Epithelial cell of prostate (primary cell): ENCODE measurements at places on chromosomes 16 and 17.
A peak's percentile ranks its signal among the peaks of the same experiment; 100 is the strongest.

- no peak for DNase-seq
These were observed 12.6 kb upstream of the USP43 start for GRCh38 chr17:9632741-9633140.

- no peak for DNase-seq
These were observed 30.9 kb downstream of the LRRC36 start for GRCh38 chr16:67357561-67357960.

GRCh38 chr16:61934601-61935000 is 101.6 kb downstream of the CDH8 start:
- no peak for DNase-seq

- DNase-seq: peak; percentile 78
These were observed 29.1 kb upstream of the ITGA3 start for GRCh38 chr17:50026837-50027171.

GRCh38 chr17:81652906-81653771 is 3.2 kb downstream of the PDE6G start:
- DNase-seq: no peak

- peak; percentile 86 for DNase-seq
These were observed 34.1 kb upstream of the SLC38A10 start for GRCh38 chr17:81328978-81329926.

DNA sequence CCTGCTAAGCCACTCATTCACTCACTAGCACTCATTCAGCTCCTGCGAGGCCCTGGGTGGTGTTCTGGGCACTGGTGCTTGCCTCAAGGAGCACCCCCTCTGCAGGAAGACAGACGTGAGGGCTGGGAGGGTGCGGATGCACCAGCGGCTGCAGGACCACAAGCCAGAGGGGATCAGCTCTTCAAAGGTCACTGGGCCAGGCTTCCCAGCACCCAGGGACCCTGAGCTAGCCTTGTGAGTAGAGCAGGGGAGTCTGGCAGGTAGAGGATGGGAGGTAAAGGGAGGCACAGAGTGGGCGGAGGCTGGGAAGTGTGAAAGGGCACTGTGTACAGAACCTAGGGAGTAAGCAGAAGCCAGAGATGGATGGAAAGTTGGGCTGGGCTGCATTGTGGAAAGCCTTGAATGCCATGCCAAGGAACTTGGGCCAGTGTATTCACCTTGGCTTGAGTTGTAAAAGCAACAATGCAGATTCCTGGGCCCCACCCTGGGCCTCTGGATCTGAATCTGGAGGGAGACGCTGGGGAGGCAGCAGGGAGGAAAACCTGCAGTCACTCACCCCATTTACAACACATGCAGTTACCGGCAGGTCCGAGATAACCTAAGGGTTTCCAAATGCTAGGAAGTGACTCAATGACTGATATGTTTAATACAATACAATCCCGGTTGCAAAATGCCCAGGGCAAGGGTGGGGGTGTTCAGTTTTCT is 1.7 kb downstream of the IL4R start:
- DNase-seq: peak; percentile 75

DNA sequence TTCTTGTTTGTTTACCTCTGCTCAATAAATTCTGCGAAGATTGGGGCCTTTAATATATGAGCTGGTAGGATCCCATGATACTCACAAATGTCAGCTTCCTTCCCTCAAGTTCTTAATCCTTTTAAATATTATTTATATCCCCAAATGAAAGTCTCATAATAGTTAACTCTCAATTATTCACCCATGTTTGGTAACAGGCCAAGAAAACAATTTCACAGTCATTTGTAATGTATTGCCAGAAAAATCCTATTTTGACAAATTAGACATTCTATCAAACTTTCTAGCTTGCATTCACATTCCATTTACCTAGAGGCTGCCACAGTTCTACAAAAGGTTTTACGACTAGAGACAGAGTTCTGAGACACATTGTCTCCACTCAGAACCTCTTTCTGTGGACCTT is 441.2 kb downstream of the UTP18 start:
- DNase-seq: no peak

- DNase-seq: no peak
These were observed 2.4 kb downstream of the GJD3 start for GRCh38 chr17:40361925-40362695.

DNA sequence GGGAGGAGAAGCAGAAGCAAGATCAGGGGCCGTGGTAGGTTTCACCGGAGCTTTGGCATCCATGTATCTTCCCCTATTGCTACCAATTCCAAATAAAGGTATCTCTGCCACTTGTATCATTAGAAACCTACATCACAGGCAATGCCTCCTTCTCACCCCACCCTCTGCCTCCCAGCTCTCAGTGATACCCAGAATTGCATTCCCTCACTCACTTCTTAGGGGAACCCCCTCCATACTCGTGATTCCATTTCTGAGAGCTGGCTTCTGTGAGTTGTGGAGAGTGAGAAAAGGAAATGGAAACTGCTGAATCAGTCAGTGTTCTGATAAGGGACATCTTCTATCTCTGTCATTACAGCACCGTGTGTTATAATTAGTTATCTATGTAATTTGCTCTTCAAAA is 2.3 kb upstream of the CCL3 start:
- no peak for DNase-seq

DNA sequence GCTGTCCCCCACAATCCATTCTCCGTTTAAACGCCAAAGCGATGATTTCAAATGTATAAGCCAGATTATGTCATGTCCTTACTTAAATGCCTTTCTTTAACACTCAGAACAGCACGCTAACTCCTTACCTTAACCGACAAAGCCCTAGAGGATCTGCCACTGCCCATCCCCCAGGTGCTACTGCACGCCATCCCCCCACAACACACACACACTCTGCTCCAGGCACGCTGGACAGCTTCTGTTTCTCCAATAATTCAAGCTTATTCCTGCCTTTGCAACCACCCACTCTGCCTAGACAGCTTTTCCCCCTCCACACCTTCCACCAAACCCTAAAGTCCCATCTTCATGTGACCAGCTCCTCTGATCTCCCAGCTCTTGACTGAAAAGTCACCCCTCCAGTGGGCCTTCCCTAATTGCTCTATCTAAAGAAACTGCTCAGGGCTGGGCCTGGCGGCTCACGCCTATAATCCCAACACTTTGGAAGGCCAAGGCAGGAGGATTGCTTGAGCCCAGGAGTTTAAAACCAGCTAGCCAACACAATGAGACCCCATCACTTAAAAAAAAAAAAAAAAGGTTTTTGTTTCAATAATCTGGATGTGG is 38.9 kb upstream of the RPL38 start:
- no peak for DNase-seq

- DNase-seq: no peak
These were observed 3.6 kb downstream of the CBX8 start for GRCh38 chr17:79792984-79793923.

GRCh38 chr17:75361996-75362395 is 43.5 kb downstream of the GRB2 start:
- no peak for DNase-seq

- peak; percentile 74 for DNase-seq
These were observed at the start of gene ITGA3 for GRCh38 chr17:50055426-50056216. Gene ITGA3, plus strand, starts transcription at chr17:50056110. Its CDS starts 330 bp downstream, at chr17:50056440.

DNA sequence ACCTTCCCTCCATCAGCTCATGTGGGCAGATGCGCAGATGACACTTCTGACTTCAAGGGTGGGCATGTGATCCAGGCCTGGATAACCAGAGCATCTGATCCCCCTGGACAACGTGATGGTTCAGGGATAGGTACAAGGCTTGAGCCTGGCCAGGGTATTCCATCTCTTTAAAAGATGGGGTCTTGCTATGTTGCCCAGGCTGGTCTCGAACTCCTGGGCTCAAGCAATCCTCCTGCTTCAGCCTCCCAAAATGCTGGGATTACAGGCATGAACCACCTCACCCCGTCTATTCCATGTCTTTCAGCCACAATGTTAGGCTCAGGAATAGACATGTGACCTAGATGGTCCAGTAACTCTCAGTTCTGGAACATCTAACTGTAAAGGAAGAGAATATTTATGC is 20.8 kb downstream of the CRYM start:
- DNase-seq: no peak

DNA sequence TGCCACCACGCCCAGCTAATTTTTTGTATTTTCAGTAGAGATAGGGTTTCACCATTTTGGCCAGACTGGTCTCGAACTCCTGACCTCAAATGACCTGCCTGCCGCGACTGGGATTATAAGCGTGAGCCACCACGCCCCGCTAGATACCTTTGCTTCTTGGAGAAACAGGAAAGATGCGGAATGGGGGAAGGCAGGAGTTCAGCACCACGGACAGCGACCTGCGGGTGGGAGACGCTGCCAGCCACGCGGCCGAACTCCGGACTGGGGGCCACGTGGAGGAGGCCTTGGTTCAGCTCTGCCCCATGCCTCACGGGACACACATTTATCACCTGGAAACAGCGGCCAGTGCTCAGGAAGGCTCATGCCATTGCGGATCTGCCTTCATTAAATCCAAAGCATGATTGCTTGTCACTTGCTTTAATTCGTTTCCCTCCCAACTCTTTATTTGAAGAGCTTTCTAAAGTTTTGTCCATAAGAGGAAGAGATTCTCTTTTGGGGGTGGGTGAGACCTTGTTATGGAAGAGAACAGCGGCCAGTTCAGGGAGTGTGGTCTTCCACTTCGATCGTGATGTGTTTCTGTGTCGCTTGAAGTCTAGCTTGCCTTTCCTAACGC is 219.9 kb downstream of the ENGASE start:
- DNase-seq: no peak

GRCh38 chr16:80659865-80660264 is 119.1 kb downstream of the DYNLRB2 start:
- no peak for DNase-seq

GRCh38 chr17:7440113-7440833 is 961 bp downstream of the FGF11 start:
- DNase-seq: no peak

DNA sequence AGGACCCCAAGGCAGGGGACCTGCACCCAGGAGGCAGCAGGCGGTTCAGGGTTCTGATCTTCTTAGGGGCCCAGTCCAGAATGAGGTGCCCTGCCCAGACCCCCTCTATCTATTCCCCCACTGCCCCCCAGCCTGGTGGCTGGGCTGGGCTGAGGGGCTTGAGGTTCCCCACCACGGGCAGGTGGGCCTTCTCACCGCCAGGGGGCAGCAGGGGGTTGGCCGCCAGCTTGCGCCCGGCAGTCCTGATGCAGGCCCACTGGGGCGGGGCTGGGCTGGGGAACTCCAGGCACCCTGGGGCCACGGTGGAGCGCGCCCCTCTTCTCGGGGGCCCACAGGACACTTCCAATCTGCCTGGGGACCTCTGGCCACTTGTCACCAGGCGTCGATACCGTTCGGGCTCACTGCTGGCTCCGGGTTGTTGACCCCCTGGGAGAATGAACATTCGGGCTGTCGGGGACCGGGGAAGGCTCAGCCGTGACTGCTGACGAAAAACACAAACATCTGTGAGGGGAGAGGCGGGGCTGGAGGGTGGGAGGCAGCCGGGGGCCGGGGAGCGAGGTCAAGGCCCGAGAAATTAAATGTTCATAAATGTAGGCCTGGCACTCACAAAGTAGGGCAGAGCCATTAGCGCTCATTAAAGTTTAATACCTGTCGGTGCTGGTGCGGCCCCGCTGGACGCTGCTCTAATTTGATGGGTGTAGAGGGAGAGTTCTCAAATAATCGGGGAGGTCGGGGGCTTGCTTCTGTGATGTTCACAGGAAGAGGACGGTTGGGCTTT is 219.3 kb upstream of the GSE1 start:
- no peak for DNase-seq

DNA sequence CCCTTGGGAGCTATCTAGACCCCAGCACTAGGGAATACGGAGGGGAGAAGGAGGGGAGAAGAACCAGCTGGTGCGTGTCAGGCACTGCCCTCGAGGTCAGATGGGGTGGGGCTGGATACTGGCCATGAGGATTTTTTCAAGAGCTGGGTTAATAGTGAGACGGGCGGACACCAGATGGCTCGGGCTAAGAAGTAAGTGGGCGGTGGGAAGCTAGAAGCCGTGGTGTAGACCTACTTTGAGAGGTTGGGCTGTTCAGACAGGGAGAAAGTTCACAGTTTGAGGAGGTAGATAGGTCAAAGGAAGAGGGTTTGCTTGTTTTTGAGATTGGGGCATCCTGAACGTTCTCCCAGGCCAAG is 303.8 kb downstream of the SEC14L1 start:
- DNase-seq: no peak

- DNase-seq: peak; percentile 3
These were observed 265.9 kb downstream of the CDH8 start for GRCh38 chr16:61770301-61770700.

DNA sequence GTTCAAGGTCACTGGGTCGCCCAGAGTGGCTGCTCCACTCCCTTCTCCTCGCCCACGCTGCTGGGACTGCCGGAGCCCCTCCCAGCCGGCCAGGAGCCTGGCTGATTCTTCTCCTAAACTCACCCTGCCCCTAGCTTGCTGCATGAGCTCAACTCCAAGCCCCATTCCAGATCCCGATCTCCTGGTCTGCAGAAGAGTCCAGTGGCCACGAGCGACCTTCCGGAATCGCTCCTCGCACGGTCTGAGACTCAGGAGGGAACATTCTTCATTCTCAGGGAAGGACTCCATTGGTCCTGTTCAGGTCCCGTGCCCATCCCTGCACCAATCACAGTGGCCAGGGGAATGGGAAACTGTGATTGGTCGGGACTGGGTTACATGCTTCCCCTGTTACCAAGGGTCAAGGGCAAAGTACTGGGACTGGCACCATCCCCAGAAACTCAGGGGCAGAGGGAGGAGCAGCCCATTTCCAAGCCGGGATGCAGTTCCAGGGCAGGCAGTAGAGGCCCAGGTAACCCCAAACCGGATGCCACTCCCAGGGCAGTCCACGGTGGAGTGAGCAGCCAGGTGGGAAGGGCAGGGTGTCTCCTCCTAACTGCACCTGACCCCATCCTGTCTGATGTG is 24.5 kb upstream of the CIBAR2 start:
- no peak for DNase-seq

GRCh38 chr16:66097751-66098150 is 268.7 kb upstream of the CDH5 start:
- DNase-seq: no peak

GRCh38 chr17:64998436-64999190 is 57.9 kb downstream of the GNA13 start:
- no peak for DNase-seq

DNA sequence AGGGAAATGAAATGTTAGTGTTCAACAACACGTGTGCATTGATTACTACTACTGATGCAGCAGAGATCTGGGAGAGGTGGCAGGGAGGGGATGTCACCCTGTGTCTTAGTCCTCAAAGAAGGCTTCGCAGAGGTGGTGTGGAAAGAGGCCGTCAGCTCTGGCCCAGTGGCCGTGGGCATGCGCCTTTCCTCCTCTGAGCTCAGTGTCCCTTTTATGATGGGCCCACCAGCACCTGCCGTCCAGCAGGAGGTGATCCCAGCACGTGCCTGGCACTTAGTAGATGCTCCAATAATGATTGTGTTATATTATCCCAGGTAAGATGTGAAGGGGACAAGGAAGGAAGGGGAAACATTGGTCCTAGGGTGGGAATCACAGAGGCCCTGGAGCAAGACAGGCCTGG is 106.2 kb downstream of the CLEC16A start:
- DNase-seq: no peak

- DNase-seq: no peak
These were observed 69.0 kb downstream of the WSB1 start for GRCh38 chr17:27362909-27363308.

GRCh38 chr17:75616521-75617122 is 16.6 kb upstream of the SMIM5 start:
- DNase-seq: no peak
